ENCODE measurements at places on chromosomes 13 and 19. TPM values are rescaled to one million over a fixed set of nuclear protein-coding genes. Genes with fewer than 3 reads are reported as not detected.

DNA sequence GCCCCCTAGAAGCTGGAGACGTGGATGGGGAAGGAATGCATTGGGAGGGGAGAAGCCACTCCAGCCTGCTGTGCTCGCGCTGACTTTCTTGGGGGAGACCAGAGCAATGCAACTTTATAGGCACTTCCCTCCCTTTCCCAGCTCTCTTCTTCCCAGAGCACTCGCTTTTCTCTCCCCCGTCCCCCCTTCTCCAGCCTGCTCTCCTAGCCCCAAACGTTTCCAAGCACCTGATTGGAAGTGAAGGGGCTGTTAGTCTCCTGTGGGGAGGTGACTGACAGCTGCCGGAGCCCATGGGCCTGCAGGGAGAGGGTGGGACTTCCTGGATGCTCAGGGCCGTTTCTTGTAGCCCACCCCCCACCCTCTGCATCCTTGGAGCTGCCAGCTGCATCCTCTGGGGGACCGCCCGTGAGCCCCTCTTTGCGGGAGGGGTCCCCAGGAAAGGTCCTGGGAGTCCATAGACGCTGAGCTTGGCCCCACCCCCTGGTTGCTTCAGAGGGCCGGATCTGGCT is 2.5 kb downstream of the HDGFL2 start:
- peak; percentile 39 for DNase-seq

ZNF471 gene
- polyA plus RNA-seq = 0.17 TPM

DNA sequence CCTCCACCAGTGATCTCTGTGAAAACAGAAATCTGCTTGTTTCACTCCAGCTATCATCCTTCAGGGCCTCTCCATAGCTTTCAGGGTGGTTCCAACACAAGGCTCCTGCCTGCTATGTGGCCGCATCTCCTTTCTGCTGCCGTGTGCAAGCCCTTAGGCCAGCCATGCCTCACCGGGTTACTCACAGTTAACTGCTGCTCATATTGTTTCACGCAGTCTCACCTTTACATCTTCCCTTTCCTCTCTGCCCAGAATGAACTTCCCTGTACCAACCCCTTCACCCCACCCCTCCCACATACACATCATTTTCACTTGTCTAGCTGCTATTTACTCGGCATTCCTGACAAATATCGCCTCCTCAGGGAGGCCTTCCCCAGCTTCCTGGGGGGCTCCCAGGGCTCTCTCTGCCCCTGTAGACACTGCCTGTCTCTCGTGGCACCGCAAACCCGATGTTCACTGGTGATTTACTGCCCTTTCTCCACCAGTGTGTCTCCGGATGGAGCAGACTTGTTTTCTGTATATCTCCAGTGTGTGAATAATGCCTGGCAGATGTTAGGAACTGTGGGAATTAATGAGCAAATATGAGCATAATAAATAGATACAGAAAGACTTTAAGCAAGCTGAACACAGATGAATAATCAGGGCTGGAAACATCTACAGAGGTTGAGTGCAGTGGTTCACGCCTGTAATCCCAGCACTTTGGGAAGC is 39.3 kb upstream of the GPR183 start:
- DNase-seq = no peak

GRCh38 chr13:57948884-57949283 is 317.3 kb downstream of the PCDH17 start:
- DNase-seq = no peak

DNA sequence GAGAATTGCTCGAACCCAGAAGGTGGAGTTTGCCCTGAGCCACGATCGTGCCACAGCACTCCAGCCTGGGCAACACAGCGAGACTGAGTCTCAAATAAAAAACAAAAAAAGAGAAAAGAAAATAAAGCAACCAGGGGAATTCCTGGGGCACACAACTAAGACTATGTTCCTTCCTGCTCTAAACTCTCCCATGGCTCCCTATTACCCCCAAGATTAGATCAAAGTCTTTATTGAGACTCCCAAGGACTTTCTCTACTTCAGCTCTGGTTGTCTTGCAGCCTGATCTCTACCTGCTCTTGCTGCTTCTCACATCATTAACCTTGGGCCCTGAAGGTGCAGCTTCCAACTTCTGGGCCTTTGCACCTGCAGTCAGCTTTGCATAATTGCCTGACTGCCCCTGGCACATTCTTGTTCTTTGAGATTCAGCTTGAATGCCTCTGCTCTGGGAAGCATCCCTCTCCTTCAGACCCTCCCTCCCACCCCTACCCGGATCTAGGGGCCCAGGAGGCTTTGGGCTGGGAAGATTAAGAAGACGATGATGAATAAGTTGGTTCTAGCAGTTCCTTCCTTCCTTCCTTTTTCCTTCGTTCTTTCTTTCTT is 16.8 kb upstream of the CERS4 start:
- DNase-seq = no peak

ZNF626 gene
- 11.8 TPM for polyA plus RNA-seq

DNA sequence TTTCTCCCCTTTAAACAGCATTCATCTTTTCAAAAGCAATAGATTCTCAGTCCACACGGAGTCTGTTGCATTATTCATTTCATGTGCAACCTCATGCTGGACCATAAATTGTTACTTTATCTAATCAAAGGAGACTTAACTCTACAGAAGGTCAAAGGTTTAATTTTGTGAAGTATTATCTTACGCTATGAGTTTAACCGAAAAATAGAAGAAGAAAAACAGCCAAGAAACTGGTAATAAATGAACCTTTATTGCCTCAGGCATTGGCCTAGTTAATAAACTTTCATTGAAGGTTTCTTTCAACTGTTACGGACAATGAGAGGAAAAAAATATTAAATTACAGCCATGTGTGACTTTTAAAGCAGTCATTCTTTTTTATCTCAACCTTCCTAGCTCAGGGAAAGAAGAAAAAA is 223.6 kb downstream of the DACH1 start:
- DNase-seq = no peak

ATP4A gene
- not detected for polyA plus RNA-seq

DNA sequence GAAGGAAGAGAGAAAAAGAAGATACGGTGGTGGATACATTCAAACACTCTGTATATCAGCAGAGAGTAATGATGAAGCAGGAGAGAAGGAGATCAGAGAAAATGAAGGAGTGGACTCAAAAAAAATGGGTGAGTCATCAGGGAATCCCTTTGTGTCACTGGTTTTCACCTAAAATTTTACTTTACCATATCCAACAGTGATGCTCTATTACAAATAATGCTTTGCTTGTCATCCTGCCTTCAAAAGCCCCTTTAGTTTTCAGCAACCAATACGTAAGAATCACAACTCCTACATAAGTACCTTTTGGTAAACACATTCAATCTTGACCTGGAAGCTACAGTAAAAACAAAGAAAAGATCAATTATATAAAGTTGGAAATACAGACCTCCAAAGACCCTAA is 88.8 kb downstream of the ENOX1 start:
- no peak for DNase-seq

DNA sequence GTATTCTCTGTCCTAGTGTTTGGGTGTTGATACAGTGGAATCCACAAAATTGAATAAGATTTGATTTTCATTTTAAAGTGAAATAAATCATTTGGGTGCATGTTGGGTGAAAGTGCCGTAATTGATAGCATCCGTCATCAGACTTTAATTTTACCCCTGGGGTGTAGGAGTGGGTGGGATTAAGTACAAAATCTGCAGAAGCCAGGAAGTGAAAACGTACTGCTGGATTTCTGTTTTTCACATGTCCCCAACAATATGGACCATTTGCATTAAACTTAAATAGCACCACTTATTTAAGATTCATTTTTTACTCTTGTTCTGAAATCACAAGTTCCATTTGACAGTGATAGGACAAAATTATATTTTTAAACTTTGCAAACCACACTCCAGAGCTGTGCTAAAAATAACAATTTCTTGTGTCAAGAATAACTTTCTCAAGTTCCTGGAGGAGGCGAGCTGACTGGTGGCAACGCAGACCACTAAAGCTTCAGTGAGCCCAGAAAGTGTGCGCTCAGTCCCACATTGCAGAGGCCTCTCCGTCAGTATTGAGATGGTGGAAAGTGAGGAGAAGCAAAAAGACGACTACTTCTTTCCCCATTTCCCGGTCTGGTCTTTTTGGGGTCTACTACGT is 71.3 kb downstream of the ARHGEF7 start:
- no peak for DNase-seq

GRCh38 chr13:98778749-98779148 is 26.3 kb upstream of the SLC15A1 start:
- no peak for DNase-seq

DNA sequence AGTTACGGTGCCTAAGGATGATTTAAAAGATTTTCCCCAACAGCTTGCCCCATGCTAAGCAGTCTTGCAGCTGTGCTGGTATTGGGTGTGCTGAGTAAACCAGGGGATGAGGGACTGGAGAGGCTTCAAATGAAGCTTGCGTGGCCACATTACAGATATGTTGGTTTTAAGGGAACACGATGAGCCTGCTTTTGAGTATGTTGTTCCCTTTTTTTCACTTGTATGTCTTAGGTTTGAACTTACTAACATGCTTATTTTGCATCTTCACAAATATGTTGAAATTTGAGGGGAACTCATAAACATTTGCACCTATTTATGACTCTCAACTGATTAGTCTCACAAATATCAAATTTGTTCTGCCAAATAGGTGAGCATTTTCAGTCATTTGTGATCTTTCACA is 2.0 kb upstream of the IL17D start:
- no peak for DNase-seq

All from CD4-positive, CD25-positive, alpha-beta regulatory T cell (primary cell).